GM20000 (cell line): ENCODE measurements at places on chromosomes 1 and 21.

DNA sequence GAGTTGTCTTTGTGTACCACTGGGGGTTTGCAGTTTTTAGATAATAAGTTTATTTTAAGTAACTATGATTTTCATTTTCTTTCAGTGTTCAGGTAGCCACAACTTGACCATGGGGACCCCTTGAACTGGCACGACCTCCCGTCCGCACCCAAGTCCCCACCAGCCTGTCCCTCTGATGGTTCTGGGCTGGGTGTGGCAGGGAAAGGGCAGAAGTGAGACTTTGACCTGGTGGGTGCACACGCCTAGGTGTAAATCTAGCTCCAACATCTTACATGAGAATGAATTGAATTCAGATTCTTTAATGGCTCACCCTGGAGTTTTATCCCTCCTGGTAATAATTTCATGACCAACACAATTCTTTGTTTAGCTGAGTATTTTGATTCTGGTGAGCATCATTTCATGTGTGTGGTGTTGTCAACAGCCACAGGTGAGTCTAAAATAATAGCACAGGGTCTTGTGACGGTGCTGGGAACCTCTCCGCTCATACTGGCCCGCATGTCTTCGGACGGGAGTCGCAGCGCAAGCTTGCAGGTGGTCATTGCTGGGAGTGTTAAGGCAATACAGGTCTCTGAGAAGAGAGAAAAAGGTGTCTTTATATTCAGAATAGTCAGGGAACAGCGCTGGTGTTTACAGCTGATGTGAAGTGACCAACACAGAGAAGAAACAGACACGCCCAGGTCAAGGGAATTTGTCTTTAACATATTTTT, 50.8 kb upstream of the POFUT2 start:
- DNase-seq: no peak

DNA sequence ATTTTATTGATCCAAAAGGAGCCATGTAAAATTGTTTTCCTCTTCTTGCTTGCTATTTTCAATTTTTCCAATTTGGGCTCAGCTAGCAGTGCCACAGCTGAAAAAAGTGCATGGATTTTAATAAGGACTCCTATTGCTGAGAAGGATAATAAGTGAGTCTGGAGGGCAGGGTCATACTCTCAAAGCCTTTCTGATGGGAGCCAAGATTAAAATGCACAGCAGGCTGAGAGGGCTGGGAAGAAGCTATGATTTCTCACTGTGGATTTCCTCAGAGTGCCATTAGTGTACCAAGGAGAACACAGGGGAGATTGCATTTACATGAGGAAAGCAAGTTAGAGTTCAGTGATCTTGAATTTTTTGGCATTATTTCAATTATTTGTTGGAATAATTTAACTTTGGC, 261.3 kb downstream of the ST6GALNAC3 start:
- no peak for DNase-seq

DNA sequence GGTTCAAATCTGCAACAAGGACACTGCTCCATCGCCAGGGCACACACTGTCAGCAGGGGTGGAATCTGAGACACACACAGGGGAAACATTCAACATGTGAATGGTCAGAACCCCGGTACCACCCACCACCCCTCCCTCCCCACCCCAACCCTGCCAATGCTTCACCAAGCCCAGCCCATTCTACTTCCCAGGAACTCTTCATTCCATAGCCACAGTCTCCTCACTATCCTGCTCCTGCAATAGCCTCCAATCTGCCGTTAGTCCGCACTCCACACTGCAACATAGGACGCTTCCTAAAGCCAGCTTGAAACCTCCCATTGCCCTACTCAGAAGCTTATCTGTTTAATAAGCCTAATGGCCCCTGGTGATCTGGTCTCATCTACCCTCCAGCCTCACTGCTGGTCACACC, 7.5 kb upstream of the RAB3B start:
- no peak for DNase-seq

- DNase-seq: no peak
Measured at GRCh38 chr21:32514275-32515055, 70.9 kb downstream of the TCP10L start.

- no peak for DNase-seq
Measured at GRCh38 chr1:17377325-17377953, 5.4 kb downstream of the PADI6 start.

- peak; percentile 41 for DNase-seq
Measured at GRCh38 chr1:85240174-85240601, 19.3 kb downstream of the C1orf52 start.

DNA sequence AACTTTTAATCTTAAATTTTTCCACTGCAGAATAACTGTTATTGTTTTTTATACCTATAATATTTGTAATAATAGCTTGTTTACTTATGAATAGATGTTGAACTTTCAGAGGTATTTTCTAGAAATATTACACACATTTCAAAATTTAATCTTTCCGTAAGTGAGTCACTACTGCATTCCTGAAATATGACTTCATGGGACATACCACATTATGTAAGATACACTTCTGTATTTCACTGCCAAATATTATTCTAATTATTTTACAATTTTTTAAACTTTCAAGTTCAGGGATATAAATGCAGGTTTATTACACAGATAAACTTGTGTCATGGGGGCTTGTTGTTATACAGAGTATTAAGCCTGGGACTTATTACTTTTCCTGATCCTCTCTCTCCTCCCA, 2220.5 kb downstream of the NCAM2 start:
- no peak for DNase-seq

- no peak for DNase-seq
Measured at GRCh38 chr1:35499231-35499630, 58.0 kb downstream of the KIAA0319L start.

DNA sequence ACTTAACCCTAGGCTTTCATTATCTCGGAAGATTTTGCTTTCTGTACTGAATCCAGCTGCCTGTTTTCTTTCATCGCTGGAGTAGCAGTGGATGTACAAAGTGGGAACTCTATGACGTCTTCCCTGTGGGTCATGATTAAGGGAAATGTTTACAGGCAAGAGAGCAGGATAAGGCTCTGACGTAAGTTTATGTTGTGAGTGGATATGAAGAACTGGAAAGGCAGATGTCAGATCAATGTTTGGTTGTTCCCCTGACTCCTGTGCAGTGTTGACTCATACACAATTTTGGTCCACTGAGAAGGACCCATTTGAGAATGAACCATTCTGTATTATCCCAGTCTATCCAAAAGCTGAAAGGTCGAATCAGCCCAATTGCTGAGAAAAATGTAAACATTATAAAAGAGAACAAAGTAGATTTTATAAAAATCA, 292.4 kb downstream of the GRIK1 start:
- no peak for DNase-seq

DNA sequence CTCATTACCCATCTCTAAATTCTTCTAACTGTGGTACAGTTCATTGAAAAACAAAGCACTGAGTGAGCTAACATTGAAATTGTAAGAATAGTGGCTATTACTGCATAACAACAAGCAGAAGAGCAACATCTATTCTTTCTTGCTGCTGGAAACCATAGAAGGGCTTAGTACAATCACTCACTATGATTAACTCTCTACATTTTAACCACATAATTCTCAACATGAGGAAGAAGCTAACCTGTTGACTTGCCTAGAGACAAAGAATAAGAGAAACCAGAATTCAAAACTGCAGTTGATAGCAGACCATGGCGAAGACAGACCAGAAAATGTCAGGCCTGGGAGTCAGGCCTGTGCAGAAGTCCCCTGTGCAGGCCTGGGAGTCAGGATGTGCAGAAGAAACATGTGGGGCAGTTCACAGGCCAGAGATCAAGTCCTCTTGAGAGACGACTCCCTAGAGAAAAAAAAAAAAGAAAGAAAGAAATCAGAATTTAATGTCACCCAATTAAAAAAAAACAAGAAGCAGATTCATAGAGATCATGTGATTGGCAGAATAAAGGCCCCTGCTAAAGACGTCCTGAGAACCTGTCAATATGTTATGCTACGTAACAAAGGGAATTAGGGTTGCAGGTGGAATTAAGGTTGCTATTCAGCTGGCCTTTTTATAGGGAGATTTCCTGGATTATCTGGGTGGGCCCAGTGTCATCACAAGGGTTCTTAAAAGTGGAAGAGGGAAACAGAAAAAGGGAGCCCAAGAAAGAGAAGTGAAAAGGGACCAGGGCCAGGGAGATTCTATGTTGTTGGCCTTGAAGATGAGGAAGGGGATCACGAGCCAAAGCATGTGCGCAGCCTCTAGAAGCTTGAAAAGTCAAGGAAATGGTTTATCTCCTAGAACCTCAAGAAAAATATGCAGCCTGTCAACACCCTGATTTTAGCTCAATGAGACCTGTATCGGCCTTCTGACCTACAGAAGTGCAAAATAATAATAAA, 94.9 kb downstream of the MRPL39 start:
- DNase-seq: no peak

DNA sequence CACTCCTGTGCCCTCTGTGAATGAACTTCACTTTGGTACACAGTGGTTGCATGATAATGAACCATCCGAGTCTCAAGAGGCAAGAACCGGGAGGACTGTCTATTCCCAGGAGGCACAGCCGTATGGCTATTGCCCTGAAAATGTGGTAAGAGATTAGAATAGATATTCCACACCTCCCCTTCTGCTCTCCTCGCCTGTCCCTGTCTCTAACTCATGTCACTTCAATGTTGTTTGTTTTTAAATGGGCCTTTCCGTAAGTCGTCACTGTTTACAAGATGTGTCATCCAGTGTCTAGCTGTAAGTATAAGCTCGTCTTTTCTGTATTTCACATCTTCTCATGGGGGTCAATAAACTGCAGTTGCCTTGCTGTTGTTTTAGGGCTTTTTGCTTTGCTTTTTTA, 122.2 kb downstream of the PATJ start:
- DNase-seq: no peak

DNA sequence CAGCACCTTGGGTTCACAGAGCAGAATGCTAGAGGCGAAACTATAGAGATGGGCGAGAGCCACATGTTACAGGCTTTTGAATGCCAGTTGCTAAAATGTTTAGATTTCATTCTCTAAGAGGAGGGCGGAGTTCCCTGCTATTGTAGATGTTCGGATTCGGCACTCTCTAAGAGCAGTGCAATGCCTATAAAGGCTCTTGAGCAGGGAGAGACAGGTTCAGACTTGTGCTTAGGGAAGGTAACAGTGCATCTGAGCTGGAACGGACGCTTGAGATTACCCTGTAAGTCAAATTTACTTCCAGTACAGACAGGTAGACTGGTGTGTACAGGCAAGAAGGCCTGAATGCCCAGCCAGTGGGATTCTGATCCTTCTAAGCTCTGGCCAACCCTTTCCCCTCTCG, 15.3 kb downstream of the LURAP1 start:
- DNase-seq: no peak

DNA sequence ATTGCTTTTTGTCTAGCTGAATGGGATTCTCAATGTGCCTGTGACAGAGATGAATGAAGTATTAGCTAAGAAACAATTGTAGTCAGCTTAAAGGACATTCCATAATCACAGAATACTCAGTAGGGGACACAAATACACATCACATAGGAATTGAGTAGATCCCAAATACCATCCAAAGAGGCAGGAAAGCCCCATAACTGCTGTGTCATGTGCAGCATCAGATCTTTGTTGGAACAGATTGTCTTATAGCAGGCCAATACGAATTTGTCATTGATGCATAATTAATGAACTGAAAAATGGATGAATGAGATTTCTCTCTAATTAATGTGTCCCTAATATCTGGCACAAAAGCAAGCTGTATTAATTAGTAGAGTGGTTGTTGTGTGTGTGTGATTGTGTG, 82.3 kb upstream of the S1PR1 start:
- DNase-seq: no peak

GRCh38 chr1:214319938-214320337, 39.0 kb downstream of the SMYD2 start:
- no peak for DNase-seq

- DNase-seq: no peak
Measured at GRCh38 chr1:218683242-218683641, 338.1 kb downstream of the TGFB2 start.

- no peak for DNase-seq
Measured at GRCh38 chr1:209455661-209456358, 127.7 kb upstream of the CAMK1G start.

DNA sequence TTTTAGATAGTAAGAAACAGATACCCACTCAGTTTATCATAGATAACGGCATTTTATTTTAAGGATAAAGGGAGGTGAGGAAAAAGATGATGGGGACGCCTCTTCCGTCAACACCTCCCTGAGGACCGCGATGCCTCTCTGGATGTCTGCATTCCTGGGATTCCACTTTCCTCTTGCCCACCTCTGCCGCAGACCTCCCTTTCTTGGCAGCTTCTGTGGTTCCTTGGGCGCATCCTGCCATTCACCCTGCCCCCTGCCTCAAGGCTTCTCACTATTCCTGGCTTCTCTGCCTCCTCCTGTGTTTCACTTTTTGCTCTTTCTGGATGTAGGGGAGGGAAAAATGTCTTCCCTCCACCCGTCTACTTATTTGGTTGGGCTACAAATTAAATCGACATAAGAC, 19.9 kb downstream of the HUNK start:
- DNase-seq: no peak

DNA sequence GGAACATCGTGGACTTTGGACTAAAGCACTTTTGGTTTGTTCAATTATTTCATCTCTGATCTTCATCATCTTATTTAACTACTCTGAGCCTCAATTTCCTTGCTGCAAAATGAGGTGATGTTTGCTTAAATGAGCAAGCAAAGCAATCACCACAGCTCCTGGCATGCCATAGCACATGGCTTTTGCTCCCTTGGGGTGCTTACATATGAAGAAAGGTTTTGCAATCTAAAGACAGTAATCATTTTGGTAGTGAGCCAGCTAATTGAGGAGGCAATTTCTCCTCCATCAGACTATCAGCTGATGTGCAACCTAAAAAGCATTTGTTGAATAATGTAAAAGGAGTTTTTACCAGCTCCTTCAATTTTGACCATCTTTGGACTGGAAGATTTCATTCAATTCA, 68.8 kb upstream of the KCNJ15 start:
- DNase-seq: no peak

- DNase-seq: peak; percentile 67
Measured at GRCh38 chr1:25620211-25620610, 3.6 kb downstream of the MAN1C1 start.

DNA sequence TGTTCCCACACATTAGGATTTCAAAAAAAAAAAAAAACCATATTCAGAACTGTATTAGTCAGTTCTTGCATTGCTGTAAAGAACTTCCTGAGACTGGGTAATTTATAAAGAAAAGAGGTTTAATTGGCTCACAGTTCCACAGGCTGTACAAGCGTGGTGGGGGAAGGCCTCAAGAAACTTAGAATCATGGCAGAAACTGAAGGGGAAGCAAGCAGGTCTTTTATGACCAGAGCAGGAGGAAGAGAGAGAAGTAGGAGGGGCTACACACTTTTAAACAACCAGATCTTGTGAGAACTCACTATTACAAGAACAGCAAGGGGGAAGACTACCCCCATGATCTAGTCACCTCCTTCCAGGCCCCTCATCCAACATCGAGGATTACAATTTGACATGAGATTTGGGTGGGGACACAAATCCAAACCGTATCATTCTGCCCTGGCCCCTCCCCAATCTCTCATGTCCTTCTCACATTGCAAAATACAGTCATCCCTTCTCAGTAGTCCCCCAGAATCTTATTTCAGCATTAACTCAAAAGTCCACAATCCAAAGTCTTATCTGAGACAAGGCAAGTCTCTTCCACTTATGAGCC, 51.8 kb downstream of the POU2F1 start:
- no peak for DNase-seq
